ENCODE measurements at places on chromosomes 13 and 19.

GRCh38 chr19:32406161-32407003, 812 bp downstream of the DPY19L3 start:
- DNase-seq, result no peak

- DNase-seq, result no peak
These were observed 22.6 kb downstream of the KDM4B start for GRCh38 chr19:4991538-4991937.

GRCh38 chr19:18809149-18809868, 18.2 kb upstream of the COMP start:
- no peak for DNase-seq

DNA sequence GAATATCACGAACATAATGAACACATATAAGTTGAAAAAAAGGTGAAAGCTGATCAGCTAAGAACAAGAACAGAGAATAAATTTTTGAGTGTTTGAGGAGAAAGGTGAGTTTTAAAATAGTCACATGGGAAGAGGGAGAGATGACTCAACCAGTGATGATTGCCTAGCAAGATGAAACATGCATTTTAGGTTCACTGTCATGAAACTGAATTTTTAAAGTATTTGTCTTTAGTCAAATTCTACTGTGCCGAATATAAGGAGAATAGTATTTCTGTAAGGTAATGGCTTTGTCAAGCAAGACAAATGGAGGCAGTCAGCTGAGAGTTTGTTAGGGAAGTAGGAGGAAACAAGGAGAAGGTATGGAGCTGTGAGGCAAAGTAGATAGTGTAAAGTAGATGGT, 2557.4 kb downstream of the PCDH9 start:
- no peak for DNase-seq

- peak; percentile 41 for DNase-seq
These were observed 39.7 kb upstream of the RXFP2 start for GRCh38 chr13:31699650-31700049.

DNA sequence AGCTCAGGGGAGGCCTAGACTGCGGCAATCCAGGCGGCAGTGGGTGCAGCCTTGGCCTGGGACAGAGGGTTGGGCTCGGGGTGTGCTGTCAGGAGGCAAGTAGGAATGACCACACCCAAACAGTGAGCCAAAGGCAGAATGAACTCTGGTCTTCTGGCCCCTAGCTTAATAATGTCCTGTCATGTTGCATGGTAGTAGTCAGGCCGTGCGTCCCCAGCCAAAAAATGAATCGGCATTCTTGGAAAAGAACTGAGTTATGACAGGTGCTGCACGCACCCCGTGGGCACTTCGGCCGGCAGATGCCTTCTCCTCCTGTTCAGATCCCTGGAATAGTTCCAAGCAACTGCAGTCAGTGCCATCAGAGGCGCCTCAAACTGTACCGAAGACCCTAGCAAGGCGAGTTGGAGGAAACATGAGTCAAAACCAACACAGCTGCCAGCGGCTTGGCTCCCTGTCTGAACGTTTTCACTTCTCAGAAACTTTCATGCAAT, 55.9 kb downstream of the ATP7B start:
- peak; percentile 27 for DNase-seq

- no peak for DNase-seq
These were observed 394.4 kb upstream of the PCDH20 start for GRCh38 chr13:61810065-61810464.

- peak; percentile 68 for DNase-seq
These were observed 134.9 kb downstream of the RAP2A start for GRCh38 chr13:97568850-97569249.

GRCh38 chr13:71378961-71379905, 487.8 kb downstream of the DACH1 start:
- DNase-seq, result no peak

- no peak for DNase-seq
These were observed 17.5 kb downstream of the DYRK1B start for GRCh38 chr19:39816287-39817048.

- no peak for DNase-seq
These were observed 15.4 kb downstream of the ANKRD24 start for GRCh38 chr19:4197625-4198466.

GRCh38 chr19:46180701-46181387, 32.8 kb downstream of the IGFL2 start:
- DNase-seq, result peak; percentile 39

- no peak for DNase-seq
These were observed 49.5 kb downstream of the ATP7B start for GRCh38 chr13:51961493-51962403.

- no peak for DNase-seq
These were observed 41.5 kb downstream of the FOXO1 start for GRCh38 chr13:40624986-40625385.

GRCh38 chr13:95100525-95101433, 200.5 kb downstream of the ABCC4 start:
- peak; percentile 42 for DNase-seq

DNA sequence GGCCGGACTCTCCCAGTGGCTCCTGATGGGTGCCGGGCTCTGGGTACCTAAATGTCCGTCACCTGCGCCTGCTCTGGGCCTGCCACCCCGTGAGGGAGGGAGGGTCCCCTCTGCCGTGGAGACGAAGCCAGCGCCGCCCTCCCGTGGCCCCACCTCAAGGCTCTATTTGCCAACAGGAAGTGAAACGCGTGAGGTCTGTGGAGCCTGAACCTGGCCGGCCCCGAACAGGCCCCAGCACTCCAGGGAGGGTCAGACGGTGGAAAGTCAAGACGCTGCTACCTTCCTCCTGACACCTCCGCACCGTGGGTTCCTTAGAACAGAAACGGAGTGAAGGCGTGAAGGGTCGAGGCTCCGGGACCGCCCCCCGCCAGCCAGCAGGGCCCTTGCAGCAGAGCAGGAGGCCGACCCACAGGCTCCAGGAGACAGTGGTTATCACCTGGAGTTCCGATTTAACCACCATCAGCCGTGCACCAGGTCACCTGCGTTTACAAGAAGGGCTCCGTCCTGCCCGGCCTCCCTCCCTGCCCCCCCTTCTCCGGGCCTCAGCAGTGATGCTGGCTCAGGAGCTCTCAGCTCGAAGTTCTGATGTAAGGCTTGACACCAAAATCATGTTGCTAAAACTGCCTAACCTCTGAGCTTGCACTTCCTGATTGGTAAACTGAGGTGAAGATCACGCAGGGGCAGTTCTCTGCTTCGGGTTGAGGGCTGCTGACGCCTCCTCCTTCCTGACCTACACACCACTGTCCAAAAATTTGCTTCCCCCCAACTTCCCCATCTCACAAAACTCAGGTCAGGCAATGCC, 50.9 kb upstream of the C13orf46 start:
- no peak for DNase-seq

GRCh38 chr13:30856005-30856790, 49.9 kb upstream of the MEDAG start:
- no peak for DNase-seq

GRCh38 chr19:33691030-33691427, 69.3 kb downstream of the CHST8 start:
- DNase-seq, result no peak

DNA sequence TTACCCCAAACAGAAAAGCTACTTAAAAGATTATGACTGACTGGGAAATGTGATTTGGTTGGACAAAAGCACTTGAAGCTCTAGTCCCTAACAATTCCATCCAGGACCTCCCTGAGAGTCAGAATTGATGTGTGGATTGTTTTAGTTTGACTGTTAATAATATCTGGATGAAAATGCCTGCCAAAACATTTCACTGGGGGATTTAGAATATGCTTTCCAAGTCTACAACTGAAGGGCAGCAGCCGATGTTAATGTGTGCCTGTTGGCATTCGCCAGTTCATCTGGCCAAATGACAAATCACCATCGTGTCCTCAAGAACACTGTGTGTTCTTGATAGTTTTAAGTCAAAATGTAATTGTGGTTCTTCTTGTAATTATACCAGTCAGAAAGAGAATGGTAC, 76.0 kb upstream of the TSC22D1 start:
- no peak for DNase-seq

DNA sequence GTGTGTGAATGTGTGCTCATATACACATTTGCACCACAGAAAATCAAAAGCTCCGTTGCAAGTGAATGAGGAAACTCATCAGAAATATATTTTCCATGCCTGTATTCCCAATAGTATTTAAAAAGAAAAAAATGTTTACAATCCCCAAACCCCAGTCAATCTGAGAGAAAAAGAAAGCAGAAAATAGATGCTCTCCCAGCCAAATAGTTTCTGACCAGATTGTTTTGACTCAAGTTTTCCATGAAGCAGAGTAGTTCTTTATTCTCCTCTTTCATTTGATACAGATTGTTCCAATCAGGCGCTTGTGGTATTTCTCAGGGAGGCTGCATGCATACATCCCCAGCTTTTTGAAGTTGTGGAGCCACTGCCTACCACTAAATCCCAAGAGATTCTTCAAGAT, 110.6 kb downstream of the STARD13 start:
- no peak for DNase-seq

DNA sequence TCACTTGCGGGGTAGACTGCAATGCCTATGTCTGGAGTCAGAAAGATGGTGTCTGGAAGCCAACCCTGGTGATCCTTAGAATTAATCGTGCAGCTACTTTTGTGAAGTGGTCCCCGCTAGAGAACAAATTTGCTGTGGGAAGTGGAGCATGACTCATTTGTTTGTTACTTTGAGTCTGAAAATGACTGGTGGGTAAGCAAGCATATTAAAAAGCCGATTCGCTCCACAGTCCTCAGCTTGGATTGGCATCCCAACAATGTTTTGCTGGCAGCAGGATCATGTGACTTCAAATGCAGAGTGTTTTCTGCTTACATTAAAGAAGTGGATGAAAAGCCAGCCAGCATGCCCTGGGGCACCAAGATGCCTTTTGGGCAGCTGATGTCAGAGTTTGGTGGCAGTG, 9.5 kb upstream of the ERVV-1 start:
- no peak for DNase-seq

Data from lung microvascular endothelial cell (primary cell).